ENCODE measurements at places on chromosomes 7 and 10.

DNA sequence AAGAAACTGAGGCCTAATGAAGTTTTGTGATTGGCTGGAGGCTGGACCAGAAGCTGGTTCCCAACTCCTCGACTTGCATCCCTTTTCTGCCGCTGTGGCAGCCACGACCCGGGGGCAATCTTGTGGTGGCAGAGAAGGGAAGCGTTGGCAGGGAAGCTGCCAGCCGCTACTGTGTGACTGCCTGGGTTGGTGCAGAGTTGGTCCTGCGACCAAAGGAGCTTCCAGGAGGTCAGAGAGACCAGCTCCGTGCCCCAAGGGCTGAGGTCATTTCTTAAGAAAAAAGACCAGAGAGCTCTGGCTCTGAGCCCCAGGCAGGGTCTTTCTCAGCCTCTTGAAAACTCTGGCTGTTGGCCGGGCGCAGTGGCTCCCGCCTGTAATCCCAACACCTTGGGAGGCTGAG lies 47.2 kb downstream of the PRF1 start:
- no peak for DNase-seq

DNA sequence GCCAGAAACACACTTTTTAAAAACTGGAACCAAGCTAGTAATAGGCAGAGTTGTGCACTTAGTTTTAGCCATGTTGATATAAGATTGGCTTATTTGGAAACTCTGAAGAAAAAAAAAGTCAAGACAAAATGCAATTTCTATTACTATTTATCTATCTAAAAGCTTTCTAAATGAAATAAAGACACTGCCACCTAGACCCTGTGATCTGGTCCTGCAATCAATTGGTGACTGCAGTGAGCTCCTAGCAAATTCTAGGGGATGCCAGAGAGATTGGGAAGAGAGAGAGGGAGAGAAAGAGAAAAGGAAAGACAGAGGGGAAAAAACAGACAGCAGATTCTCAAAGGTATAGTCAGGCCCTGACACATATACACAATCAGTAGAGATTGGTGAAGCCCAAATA lies 25.3 kb downstream of the SORCS1 start:
- DNase-seq: no peak

- no peak for DNase-seq
These were observed 16.0 kb upstream of the STARD3NL start for GRCh38 chr7:38162036-38162435.

DNA sequence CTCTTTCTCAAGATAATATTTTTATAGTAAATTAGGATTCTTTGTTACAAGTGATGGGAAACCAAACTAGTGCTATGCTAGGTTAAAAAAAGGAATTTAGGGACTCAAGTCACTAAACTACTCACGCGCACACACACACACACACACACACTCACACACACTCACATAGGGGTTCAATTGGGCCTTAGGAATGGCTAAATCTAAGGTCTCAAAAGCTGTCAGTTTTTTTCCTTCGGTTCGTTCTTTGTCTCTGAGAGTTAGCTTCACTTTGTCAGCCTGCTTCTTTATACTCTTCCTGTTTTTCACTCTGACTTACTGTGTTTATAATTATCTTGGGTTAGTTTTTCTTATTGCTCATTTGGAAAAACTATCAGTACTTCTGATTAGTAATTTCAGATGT lies 138.9 kb downstream of the ADK start:
- DNase-seq: no peak

- DNase-seq: no peak
These were observed 104.3 kb upstream of the LANCL2 start for GRCh38 chr7:55260676-55261385.
